Right renal pelvis (tissue), 4 donors: ENCODE measurements at places on chromosomes 13 and 19.

DNA sequence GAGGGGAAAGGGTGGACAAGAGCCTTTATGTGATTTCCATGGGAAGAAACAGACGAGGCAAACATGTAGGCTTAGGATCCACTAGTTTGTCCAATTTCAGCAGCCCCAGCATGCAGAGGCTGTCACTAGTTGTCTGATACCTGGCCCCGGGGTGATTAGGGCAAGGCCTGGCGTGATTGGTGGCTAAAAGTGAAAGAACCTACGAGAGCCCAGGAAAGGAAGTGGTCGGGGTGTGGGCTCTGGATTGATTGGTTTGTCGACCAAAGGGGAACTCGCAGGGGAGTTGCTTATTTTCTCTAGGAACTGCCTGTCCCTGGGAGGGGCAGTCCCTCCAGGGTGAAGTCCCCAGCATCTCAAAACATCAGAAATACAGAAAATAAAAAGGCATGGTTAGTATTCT lies 64.2 kb upstream of the UQCRFS1 start:
- DNase-seq, result no peak

- DNase-seq, result no peak
Measured at GRCh38 chr19:14941189-14941588, at the start of gene OR7C2. Gene OR7C2, plus strand, starts transcription at chr19:14941489. Its CDS starts 0 bp downstream, at chr19:14941489.

GRCh38 chr19:33953023-33953422 lies 156.4 kb downstream of the KCTD15 start:
- DNase-seq, result no peak

DNA sequence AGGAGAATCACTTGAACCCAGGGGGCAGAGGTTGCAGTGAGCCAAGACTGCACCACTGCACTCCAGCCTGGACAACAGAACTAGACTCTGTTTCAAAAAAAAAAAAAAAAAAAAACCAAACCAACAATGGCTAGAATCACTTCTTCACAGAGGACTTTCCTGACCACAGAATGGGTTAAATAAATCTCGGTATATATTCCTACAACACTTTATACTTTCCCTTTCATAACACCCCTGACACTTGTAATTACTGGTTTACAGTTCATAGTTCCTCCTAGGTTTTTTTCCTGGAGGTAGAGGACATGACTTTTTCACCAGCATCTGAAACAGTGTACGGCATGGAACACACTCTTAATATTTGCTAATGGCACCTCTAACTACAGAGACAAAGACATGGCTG lies 31.4 kb downstream of the ZDHHC20 start:
- DNase-seq, result no peak

- DNase-seq, result no peak
Measured at GRCh38 chr13:33472446-33472845, 186.9 kb upstream of the STARD13 start.

- DNase-seq, result no peak
Measured at GRCh38 chr13:110392510-110393240, 85.6 kb downstream of the COL4A2 start.

GRCh38 chr19:33383720-33384292 lies 10.3 kb downstream of the CEBPG start:
- DNase-seq, result no peak

- DNase-seq, result peak; percentile 46
Measured at GRCh38 chr13:95494082-95494681, 58.3 kb upstream of the CLDN10 start.

GRCh38 chr13:106581225-106581624 lies 13.3 kb upstream of the ARGLU1 start:
- no peak for DNase-seq

DNA sequence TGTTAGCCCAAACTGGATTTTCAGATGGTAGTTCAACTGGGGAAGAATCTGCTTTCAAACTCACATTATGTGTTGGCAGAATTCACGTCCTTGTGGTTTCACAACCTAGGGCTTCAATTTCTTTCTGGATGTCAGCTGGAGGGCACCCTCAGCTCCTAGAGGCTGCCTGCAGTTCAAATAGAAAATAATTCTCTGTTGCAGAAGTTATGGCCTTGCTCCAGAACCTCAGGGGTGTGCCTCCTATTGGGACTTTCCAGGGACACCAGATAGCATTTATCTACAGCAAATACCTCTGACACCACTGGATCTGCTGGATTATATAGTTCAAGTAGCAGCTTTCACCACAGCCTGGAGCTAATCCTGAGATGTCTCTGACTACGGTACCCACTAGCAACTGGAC lies 11.8 kb upstream of the RB1 start:
- no peak for DNase-seq

DNA sequence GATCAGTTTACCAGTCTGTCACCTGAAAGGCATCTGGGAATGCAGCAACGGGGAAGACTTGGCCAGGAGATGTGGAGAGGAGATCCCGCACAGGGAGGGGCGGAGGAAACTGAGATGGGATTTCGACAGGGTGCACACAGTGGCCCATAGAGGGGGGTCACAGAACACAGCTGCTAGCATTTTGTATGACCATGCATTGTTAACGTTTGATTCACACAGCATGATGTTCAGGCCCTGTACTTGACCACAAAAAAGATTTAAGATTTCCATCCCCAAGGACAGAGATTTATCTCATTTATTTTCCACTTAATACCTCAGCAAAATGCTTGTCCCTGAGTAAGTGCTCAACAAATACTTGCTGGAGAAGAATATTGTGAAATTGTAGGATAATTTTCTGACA lies 63.2 kb downstream of the RAB20 start:
- no peak for DNase-seq

DNA sequence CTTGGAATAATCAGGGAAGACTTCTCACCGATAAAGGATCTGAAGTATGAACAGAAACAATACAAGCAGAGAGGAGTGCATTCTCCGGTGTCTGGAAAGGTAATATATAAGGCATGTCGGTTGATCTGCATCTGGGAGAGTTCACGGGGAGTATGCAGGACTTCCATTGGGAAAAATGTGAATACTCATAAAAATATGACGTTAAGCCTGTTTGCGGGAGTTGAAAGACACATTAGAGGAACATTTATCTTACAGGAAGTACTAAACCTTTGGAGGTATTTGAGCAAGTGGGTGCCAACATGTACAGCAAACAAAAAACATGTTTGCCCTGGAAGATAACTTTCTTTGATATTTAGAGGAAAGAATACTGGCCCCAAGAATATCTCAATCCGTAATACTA lies 286.8 kb downstream of the SLITRK6 start:
- DNase-seq, result no peak

DNA sequence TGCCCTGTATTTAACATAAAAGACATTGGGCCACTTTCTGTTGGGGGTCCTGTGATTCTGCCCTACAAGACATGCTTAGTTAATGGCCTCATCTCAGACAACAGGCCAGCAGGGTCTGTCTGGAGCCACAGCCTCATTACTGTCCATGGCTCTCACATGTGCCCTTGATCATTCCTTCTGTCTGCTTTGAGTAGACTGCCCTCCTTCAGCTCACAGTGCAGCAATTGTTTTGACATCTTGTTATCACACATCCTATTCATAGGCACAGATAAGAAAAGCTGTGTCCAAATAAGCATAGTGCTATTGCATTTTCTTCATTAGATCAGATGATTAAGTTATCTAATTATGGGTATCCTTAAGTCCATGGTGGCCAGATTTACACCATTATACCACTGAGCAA lies 127.9 kb downstream of the KCTD12 start:
- DNase-seq, result no peak

DNA sequence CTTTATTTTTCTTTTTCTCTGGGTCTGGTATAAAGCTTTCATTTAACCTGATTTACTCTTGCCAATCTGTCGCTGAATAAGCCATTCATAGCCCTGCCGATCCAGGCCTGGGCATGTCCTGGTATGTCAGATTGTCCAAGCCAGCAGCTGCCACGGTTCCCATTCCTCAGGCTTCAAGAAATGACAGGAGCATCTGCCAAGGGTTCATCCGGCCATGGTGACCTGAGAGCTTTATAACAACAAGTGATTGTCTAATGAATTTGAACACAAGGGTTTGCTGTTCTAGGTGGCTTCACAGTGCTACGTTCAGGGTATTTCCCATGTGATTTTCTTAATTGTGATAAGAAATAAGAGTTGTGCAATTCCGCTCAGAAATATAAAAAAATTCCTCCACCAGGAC lies 20.0 kb downstream of the PNMA8A start:
- DNase-seq, result no peak

GRCh38 chr19:49492573-49493405 lies 3.4 kb upstream of the RPS11 start:
- no peak for DNase-seq

GRCh38 chr19:5578097-5578846 lies 10.5 kb upstream of the TINCR start:
- peak; percentile 65 for DNase-seq

DNA sequence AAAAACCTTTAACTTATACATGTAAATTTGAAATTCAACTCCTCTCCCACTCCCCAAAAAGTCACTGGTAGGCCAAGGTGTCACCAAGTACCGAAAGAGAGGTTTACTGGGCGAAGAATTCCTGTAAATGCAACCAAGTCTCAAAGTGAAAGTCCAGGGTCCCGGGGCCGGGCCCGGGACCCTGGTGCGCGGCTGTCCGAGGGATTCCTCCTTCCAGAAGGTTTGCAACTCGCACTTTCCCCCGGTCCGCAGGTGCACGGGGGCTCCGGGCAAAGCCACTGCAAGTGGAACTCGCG lies 1.1 kb downstream of the STK24 start:
- no peak for DNase-seq

GRCh38 chr13:27375686-27376326 lies 48.6 kb upstream of the GTF3A start:
- DNase-seq, result no peak

DNA sequence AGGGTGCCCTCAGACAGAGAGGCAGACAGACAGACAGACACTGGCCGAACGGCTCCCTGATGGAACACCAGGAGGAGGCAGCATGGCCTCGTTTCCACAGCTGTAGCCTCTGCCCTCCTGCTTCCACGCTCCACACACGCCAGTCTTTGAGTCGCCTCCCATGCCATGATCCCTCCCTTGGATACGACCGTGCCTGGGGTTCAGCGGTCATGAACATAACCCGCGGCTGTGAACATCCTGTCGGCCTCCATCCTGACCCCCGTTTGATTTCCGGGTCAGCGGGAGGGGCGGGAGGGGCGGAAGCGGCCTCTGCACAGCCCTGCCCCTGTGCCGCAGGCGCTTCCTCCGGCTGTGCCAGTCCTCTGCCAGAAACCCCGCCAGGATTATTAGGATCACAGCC lies 23.4 kb downstream of the GP6 start:
- no peak for DNase-seq

DNA sequence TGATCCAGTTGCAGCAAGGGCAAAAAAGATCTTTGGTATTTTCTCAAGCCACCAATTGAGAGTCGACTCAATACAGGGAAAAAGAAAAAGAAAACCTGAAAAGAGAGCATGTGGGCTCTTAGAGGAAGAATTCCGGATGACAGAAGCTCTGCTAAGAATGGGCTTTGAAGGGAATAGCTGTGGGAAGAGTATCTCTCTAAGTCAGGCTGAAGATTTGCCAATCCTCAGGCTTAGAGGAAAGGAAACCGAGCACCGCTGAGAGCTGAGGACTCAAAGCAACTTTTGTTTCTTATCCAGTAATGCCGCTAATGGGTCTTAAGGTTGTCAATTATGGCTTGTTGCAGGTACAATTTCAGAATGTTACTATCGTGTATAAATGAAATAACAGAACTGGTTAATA lies 166.4 kb downstream of the EFNB2 start:
- no peak for DNase-seq

DNA sequence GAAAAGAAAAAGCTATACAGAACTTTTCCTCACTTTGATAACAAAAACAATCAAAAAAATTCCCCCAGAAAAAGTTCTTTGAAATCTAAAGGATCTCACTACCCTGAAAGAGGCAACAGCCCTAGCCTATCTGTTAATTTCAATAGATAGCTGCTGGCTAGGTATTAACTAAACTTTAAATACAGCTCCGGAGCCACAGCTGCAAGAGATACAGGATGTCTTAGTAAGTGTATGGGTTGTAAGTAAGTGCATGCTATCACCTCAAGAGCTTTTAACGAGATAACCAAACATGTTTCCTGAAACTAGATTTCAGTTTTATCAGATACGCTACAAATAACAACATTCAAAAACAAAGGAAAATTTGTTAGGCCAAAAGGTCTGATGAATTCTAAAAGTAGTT lies 148.4 kb downstream of the KLF12 start:
- no peak for DNase-seq

- DNase-seq, result no peak
Measured at GRCh38 chr19:15025217-15025616, 24.1 kb upstream of the CASP14 start.

GRCh38 chr19:5957170-5957569 lies 20.8 kb downstream of the RANBP3 start:
- no peak for DNase-seq

GRCh38 chr13:99257291-99257690 lies 888 bp downstream of the GPR18 start:
- DNase-seq, result no peak

DNA sequence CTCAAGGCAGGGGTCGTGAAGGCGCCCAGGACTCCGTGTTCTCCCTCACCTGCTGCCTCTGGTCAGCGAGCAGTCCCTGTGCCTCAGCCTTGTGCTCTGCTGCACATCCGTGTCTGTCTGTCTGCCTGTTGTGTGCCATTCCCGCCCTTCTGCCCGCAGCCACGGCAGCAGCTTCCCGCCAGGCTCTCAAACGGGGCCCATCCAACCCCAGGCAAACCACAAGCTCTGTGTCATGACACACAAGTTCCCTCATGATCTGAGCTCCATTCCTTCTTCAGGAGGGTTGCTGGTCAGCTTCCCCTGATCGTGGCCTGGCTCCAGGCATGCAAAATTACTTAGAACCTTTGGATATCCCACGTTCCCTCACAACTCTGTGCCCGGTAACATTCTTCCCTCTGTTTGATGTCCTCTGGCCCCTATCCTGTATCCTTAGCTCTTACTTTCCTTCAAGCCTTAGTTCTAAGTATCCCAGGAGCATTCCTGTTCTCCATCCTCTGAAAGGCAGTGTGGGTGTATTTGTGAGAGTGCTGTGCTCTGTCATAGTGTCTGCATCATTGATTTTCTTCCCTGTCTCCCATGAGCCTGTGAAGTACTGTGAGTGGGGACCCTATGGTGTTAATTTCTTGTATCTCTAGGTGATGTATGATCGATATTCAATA lies 3.2 kb downstream of the GPR183 start:
- no peak for DNase-seq

DNA sequence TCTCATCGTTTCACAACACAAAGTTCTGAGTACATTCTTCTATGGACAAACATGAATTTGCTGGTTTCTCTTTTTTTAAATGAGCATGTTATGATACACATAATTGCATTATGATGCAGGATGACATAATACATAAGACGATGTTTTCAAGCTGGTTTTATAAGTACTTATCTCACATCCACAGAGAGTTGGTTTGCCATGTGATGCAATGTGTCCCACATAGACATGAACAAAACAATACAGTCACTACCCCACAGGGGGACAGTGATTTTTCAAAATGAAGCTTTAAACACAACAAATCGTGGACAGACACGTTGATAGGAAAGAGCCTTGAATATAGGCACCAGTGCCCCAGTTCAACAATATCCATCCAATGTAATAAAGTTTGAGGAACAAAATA lies 447.1 kb downstream of the KLF12 start:
- no peak for DNase-seq

DNA sequence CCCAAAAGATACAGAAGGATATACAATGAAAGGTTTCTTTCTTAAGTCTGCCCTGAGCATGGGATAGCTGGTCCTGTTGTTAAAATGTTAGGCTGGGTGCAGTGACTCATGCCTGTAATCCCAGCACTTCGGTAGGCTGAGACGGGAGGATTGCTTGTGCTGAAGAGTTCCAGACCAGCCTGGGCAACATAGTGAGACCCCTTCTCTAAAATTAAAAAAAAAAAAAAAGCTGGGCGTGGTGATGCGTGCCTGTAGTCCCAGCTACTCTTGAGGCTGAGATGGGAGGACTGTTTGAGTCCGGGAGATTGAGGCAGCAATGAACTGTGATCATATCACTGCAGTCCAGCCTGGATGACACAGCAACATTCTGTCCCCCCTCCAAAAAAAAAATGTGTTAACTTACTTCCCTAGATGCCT lies 52.5 kb upstream of the SHKBP1 start:
- DNase-seq, result no peak
